ENCODE measurements at places on chromosomes 5 and 9. TPM values are rescaled to one million over a fixed set of nuclear protein-coding genes. Genes with fewer than 3 reads are reported as not detected.

RLN1 gene
- 0.45 TPM for polyA plus RNA-seq

ARHGEF37 gene
- polyA plus RNA-seq = 15.1 TPM

OTP gene
- not detected for polyA plus RNA-seq

ZDHHC11 gene
- polyA plus RNA-seq = 1.6 TPM

SH2D3C gene
- polyA plus RNA-seq = 3.5 TPM

PLAC8L1 gene
- polyA plus RNA-seq = not detected

NRARP gene
- polyA plus RNA-seq = 1.5 TPM

TAF11L10 gene
- not detected for polyA plus RNA-seq

NOXA1 gene
- 20.5 TPM for polyA plus RNA-seq

RLN2 gene
- not detected for polyA plus RNA-seq

DBH gene
- not detected for polyA plus RNA-seq

GRXCR2 gene
- polyA plus RNA-seq = not detected

TMC1 gene
- not detected for polyA plus RNA-seq

GABRA1 gene
- polyA plus RNA-seq = not detected

PTPN3 gene
- 8.0 TPM for polyA plus RNA-seq

FRRS1L gene
- polyA plus RNA-seq = 0.12 TPM

UBE2QL1 gene
- 2.7 TPM for polyA plus RNA-seq

FAM81B gene
- polyA plus RNA-seq = not detected

OBP2B gene
- polyA plus RNA-seq = not detected

ZNF462 gene
- polyA plus RNA-seq = 1.8 TPM

ARSB gene
- polyA plus RNA-seq = 1.7 TPM

ARID3C gene
- not detected for polyA plus RNA-seq

GADD45G gene
- polyA plus RNA-seq = 113 TPM

NOP16 gene
- 55.5 TPM for polyA plus RNA-seq

TTC23L gene
- polyA plus RNA-seq = not detected

PDCD1LG2 gene
- 0.25 TPM for polyA plus RNA-seq

LEAP2 gene
- polyA plus RNA-seq = 1.4 TPM

YTHDC2 gene
- 3.8 TPM for polyA plus RNA-seq

RMI1 gene
- 5.0 TPM for polyA plus RNA-seq

ADRA1B gene
- polyA plus RNA-seq = 0.25 TPM

PIP5KL1 gene
- 3.3 TPM for polyA plus RNA-seq

CCDC127 gene
- polyA plus RNA-seq = 1.9 TPM

PCDHGA2 gene
- 0.06 TPM for polyA plus RNA-seq

SLC6A18 gene
- polyA plus RNA-seq = not detected

OR1Q1 gene
- polyA plus RNA-seq = not detected

SPOCK1 gene
- 0.46 TPM for polyA plus RNA-seq

SPINK13 gene
- polyA plus RNA-seq = 1.4 TPM

PRDM9 gene
- polyA plus RNA-seq = not detected

CARTPT gene
- polyA plus RNA-seq = 1.00 TPM

FOXI1 gene
- not detected for polyA plus RNA-seq

RNF208 gene
- polyA plus RNA-seq = 11.8 TPM

MARVELD2 gene
- 3.7 TPM for polyA plus RNA-seq

SCGB3A2 gene
- polyA plus RNA-seq = not detected

SHB gene
- 9.0 TPM for polyA plus RNA-seq

MED27 gene
- polyA plus RNA-seq = 12.8 TPM

PCDHB3 gene
- polyA plus RNA-seq = 0.31 TPM

SLC36A3 gene
- polyA plus RNA-seq = not detected

ENTPD2 gene
- 2.9 TPM for polyA plus RNA-seq

LCP2 gene
- 3.2 TPM for polyA plus RNA-seq

KIF2A gene
- 4.7 TPM for polyA plus RNA-seq

CXCL14 gene
- polyA plus RNA-seq = 51.6 TPM
